Aorta (tissue), 5 donors: ENCODE measurements at places on chromosomes 12 and 14. TPM values are rescaled to one million over a fixed set of nuclear protein-coding genes. Genes with fewer than 3 reads are reported as not detected.

DNA sequence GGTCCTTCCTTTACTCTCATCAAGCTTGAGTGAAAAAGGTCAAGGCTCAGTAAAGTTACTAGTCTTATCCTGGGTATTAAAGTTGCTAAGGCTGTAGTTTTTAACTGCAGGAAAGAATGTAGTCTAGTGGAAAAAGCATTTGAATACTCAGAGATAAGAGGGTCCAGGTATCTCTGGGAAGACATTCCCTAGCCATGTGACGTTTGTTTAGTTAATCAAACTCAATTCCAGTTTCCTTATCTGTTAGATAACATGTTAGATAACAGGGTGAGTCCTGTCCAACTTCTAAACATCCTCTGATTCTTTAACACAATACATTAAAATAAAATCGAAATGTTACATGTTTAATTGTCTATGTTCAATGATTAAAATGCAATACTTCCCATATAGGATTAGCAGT is 720.7 kb upstream of the LMO3 start:
- DNase-seq: no peak

DNA sequence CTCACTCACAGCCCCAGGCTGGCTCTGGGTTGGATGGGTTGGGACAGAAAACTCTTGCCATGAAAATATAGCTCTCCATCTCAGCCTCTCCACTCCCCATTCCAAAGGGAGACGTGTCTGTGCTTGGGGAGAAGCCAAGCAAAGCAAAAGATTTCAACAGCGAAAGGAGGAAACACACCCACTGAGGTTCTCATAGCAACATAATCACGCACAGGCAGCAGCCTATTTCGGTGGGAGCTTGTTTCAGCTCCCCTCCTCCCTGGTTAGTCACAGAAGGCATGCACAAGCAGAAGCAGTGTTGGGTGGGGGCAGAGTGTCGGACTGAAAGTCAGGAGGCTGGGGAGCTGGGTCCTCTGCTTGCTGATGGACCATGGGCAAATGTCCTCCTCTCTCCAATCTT is 1.9 kb upstream of the PRMT8 start:
- no peak for DNase-seq

DNA sequence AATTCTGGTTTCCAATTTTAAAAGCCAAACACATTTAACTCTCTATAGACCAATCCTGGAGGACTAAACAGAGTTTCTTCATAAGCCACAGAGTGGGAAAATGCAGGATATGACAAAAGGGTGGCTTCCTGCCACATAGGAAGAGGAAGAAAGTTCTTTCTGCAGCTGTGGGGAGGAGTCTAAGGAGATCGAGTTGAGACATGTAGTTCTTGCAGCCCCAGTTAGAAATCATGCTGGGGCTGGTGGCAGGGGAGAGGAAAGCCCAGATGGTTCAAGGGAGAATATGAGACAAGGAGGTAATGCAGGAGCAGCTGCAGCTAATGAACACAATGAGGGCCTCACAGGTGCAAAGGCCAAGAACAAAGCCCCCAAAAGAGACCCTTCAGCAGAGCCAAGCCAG is 85.0 kb upstream of the ARID2 start:
- no peak for DNase-seq

GRCh38 chr14:23522643-23523198 is 28.8 kb downstream of the ZFHX2 start:
- no peak for DNase-seq

- no peak for DNase-seq
Observed at GRCh38 chr12:31813305-31813704, 84.5 kb upstream of the AMN1 start.

- DNase-seq: no peak
Observed at GRCh38 chr12:89827592-89827991, 119.0 kb upstream of the ATP2B1 start.

DNA sequence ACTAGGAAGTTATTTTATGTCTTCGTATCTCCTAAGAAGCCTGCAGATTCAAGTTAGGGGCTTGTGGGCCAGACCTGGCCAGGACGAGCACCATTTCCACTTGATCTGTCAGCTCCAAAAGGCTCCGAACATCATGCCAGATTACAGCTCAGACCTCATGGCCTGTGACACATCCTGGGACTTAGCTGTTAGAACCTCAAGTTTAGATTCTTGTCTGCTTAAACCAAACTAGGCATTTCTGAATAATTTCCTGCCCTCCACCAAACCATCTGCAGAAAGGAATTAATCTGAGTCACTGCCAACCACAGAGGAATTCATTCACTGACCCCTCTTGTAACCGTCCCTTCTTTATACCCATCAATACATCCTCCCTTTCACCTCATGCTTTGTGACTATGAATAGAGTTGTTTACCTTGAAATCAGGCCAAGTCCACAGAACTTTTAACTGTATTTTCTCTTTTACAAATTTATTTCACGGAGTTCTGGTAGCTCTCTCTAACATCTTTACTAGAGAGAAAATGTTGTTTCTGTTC is 120.3 kb downstream of the FBXL14 start:
- no peak for DNase-seq

GRCh38 chr14:80609055-80609454 is 332.5 kb downstream of the CEP128 start:
- DNase-seq: no peak

GRCh38 chr12:57767305-57767698 is 424 bp upstream of the CYP27B1 start:
- no peak for DNase-seq

- no peak for DNase-seq
Observed at GRCh38 chr12:10101648-10102220, 2.9 kb upstream of the CLEC1A start.

DNA sequence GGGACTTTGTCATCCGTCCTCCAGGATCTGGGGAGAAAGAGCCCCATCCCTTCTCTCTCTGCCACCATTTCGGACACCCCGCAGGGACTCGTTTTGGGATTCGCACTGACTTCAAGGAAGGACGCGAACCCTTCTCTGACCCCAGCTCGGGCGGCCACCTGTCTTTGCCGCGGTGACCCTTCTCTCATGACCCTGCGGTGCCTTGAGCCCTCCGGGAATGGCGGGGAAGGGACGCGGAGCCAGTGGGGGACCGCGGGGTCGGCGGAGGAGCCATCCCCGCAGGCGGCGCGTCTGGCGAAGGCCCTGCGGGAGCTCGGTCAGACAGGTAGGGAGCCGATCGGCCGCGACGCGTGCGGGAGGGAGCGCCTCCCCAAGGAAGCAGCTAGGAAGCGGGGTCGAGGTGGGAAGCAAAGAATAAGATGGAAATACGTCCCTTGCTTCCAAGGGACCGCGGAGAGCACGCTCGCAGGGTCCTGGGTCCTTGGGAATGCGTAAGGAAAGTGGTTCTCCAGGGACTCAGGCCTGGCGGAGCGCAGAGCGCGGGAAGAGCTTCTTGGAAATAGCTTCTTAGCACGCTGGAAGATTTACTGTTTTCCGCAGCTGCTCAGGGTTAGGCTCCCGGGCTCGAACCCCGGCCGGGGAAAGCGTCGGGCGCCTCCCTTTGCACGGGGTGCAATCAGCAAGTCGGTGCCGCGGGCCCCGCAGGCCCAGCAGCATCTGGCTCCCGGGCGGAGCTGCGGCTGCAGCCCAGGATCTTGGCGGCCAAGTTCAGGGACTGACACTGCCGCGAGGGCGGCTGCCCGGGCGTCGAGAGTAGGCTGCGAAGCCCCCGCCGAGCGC is 457 bp downstream of the SOCS2 start:
- peak; percentile 58 for DNase-seq

DNA sequence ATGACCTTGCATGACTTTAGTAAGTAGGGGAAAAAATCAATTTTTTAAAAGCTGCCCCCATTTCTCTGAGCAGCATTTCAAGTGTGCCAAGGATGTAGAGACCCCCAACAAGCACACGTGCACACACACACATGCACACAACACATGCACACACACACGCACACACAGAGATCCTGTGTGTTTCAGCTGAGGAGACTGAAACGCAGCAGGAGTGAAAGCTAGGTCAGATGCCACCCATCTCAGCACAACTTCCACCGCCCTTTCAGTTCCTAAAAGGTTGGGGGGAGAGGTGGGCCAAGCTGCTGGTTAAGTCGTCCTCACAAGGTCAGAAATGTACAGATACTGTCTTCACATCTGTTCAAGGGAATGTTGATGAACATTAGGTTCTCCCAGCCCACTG is 13.9 kb downstream of the MYL2 start:
- no peak for DNase-seq

DNA sequence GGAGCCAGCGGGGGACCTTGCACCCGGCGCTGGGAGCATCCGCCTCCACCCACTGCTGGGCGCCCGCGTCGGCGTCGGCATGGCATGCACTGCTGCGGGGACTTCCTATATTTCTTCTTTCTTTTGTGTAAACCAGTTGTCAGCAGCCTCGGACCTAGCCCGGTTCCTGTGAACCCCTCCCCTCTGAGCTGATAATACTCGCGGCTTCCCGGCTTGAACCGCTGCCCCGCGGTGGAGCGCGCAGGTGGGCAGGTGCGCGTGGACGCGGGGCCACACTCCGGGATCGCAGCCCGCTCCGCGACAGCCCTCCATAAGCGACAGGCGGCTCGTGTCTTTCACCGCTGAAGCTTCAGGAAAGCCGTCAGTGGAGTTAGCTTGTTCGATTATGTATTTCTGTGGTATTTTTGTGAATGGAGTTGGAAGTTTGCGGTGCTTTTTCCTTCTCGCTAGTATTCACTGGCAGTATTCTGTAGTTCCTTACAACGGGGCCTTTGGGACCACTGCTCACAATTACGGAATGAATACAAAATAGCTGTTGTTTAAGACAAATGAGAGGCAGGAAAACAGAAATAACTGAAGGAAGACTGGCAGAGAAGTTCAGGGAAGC is 870 bp downstream of the BMAL2 start:
- peak; percentile 66 for DNase-seq

The TESPA1 gene
- 2.1 TPM for total RNA-seq

The ADAMTS20 gene
- total RNA-seq: not detected

The TPPP2 gene
- not detected for total RNA-seq

The FGD6 gene
- 8.9 TPM for total RNA-seq

The SAMD15 gene
- total RNA-seq: 0.42 TPM

The MFAP5 gene
- 59.7 TPM for total RNA-seq

The KERA gene
- total RNA-seq: not detected

The INSM2 gene
- total RNA-seq: not detected
